ENCODE measurements at places on chromosomes 2 and 18.

- no peak for DNase-seq
Measured at GRCh38 chr2:180952082-180952481, 28.3 kb upstream of the UBE2E3 start.

DNA sequence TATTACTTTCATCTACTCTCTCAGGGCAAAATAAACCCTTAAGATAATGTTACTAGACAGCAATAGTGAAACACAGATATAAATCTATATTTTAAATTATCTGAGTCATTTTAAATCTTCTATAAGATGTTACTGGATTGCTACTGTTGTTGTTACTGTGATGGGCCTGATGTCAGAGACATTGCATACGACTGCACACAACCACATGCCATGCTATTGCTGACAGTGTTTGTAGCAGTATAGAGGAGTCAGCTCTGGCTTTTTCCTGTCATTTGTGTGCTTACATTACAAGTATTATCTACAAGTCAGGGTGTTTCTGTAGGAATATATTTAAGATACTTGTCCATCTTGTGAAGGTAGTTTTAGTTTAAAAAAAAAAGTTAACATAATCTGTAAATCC, 63.9 kb downstream of the CCDC148 start:
- DNase-seq, result no peak

DNA sequence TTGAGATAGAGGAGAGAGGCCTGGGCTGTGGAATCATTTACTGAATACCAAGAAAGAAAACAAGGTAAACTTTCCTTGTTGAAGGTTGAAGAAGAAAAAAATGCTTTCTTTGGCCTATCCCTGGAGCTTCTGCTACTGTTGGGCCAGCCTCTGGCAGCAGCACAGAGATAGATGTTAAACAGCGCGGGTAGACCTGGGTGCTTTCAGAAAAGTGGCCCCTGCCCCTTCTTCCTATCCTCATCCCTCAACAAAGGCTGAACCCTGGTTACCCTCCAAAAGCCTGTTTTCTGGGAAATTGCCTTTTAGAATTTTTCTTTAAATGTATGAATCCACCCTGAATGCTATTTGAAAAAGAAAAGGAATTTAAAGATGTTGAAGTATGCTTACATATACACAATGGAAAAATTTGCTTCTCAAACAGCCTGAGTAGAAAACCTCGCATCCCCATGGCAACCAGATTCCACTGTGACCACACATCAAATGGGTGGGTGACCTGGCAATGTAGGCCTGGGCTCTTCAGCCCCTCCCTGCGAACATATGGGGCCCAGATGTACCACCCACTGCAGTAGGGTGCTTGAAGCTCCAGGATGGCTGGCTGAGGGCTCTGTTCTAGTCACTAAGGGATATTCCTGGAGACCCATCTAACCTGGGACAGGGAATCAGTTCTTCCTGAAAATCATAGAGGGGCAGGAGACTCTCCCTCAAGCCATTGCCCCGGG, 23.4 kb upstream of the CHRNA1 start:
- no peak for DNase-seq

- DNase-seq, result no peak
Measured at GRCh38 chr18:57998461-57998860, 45.6 kb upstream of the NEDD4L start.

DNA sequence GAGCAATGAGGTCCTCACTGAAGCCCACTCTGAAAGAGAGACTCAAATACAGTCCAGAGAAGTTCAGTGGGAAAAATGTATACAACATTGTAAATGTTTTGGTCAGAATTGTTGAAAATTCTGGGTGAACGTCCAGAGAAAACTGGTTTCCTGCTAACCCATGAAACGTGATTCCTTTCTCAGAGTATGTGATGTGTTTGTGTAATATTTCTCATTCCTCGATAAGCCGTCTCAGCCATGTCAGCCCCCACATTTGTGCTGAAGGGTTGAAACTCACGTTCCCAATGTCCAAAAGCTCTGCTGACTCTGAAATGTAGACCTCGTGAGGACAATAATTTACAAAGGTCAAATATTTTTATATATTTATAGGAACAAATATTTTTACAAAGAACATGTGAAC, 51.6 kb downstream of the BMP10 start:
- no peak for DNase-seq

GRCh38 chr2:20542746-20543468, 96.0 kb downstream of the RHOB start:
- no peak for DNase-seq

- DNase-seq, result no peak
Measured at GRCh38 chr18:57668021-57668420, 46.4 kb upstream of the NARS1 start.

- DNase-seq, result no peak
Measured at GRCh38 chr2:194867328-194867727, 789.7 kb upstream of the SLC39A10 start.

DNA sequence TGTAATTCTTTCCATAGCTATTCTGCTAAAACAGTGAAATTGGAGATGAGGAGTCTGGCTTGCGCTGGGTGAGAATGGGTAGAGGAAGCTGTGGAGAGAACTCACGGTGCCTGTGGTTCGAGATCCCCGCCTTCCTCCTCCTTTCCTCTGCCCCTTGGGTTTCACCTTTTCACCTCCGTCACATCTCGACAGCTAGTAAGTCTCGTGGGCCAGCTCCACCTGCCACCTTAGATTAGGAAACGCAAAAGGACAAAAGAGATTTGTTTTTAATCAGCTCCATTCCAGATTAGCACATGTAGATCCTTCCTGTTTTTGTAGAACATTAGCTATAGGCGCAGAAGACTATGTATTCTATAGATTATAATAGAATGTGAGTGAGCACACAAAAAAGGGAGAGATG, 20.6 kb downstream of the TRIB2 start:
- no peak for DNase-seq

GRCh38 chr2:130785466-130786055, 30.2 kb downstream of the AMER3 start:
- DNase-seq, result no peak

GRCh38 chr2:20476950-20477349, 30.1 kb downstream of the RHOB start:
- DNase-seq, result no peak

GRCh38 chr18:3983351-3983969, 471.6 kb downstream of the DLGAP1 start:
- DNase-seq, result no peak

GRCh38 chr2:40131081-40131704, 320.7 kb downstream of the SLC8A1 start:
- DNase-seq, result no peak

DNA sequence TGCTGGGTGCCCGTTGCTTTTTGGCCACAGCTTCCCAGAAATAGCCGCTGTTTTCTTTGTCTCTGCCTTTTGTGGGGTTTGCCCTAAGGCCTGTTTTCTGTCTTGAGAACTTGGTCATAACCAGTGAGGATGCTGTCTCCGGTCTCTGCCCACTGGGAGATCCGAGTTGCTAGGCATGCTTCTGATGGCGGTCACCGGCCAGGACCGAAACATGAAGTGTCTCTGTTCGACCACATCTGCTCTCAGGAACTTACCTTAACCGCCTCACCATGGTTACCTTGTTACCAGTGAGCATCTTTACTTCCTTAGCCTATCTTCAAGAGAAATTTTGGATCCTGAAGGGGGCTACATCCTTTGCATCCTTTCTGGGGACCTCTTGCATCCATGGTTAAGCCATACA, 91.9 kb downstream of the RTP5 start:
- no peak for DNase-seq

- DNase-seq, result no peak
Measured at GRCh38 chr2:187299122-187299906, 148.7 kb downstream of the CALCRL start.

GRCh38 chr2:108611021-108611420, 76.8 kb downstream of the LIMS1 start:
- DNase-seq, result no peak

DNA sequence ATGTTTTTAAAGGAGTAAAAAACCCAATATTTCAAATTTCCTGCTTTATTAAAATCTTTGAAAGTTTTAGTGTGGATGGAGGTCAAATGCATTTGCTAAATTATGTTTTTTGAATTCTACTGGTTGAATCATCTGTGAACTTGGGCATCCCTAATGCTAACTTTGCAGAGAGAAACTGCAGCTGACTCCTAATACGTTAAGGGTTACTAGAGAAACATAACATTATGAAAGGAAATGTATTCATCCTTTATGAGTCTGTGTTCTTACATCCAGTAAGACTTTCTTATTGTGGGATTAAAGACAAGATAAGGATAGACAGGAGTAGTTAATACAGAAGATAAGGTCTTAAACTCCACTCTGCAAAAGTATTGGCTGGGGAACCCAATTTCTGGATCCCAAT, 140.6 kb downstream of the FAM124B start:
- DNase-seq, result no peak

DNA sequence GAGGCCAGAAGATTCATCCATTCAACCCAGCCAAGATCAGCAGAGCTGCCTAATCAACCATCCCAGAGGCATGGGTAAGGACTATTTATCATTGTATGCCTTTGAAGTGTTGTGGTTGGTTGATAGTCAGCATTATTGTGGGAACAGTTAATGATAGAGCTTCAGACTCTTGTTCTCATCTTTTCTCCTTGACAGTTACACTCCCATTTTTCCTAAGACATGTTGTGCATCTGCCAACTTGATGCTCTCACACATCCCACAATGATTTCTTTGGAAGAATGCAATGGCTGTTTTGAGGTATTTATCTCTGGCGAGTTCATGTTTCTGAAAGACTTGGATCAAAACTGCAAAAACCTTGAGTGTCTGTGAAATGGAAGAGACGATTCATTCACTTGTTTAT, 55.4 kb downstream of the FASTKD2 start:
- no peak for DNase-seq

- no peak for DNase-seq
Measured at GRCh38 chr2:107132070-107132469, 246.1 kb upstream of the ST6GAL2 start.

- no peak for DNase-seq
Measured at GRCh38 chr18:50287028-50287440, 458 bp downstream of the CXXC1 start.

DNA sequence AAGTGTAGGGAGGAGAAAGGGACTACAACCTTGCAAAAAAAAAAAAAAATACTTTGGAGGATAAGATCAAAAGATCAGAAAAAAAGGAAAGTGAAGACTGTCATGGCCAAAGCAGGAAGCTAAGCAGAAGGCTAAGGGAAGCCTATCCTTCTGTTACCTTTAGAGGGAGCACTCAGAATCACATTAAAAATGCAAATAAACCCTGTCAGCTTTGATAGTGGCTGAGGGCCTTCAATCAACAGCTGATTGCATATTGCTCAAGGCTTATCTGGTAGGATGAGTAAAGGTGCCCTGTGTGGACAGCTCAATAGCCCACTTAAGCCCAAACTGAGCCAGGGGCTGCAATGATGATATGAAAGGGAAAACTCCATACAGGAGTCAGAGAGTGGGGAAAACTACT, 1021.2 kb downstream of the LRP1B start:
- no peak for DNase-seq

- no peak for DNase-seq
Measured at GRCh38 chr2:235070063-235070706, 118.4 kb downstream of the SH3BP4 start.

DNA sequence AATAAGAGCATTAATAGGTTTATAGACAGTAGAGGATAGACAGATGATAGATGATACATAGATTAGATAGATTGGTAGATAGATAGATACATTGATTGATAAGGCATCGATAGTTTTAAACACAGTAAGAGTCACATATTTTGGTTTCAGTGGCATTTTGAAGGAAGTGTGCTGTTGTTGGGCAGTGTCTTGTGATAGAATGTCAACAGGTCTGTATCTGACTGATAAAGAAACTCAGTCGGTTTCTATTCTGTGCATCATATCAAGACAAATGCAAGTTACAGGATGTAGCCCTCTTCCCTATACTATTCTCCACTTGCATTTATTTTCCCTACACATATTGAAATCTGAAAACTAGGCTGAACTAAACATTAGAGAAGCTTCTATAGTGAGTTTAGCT, 1229.0 kb upstream of the ZEB2 start:
- no peak for DNase-seq

- DNase-seq, result no peak
Measured at GRCh38 chr2:43321446-43321845, 95.0 kb upstream of the ZFP36L2 start.

DNA sequence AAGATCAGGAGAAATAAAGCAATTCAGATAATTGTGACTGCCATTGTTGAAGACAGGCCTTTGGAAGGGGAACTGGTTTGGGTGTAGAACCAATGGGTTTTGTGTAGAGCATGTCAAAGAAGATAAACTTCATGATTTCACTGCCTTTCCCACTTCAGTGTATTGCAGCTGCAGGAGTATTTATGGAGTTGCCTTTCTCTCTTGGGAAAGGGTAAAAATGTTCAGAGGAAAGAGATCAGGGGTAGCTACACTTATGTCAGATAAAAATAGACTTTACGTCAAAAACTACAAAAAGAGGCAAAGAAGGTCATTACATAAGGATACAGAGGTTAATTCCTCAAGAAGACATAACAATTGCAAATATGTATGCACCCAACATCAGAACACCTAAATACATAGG, 249.4 kb downstream of the PLCL1 start:
- no peak for DNase-seq

GRCh38 chr2:46644690-46645385, 165.5 kb downstream of the TMEM247 start:
- DNase-seq, result no peak

DNA sequence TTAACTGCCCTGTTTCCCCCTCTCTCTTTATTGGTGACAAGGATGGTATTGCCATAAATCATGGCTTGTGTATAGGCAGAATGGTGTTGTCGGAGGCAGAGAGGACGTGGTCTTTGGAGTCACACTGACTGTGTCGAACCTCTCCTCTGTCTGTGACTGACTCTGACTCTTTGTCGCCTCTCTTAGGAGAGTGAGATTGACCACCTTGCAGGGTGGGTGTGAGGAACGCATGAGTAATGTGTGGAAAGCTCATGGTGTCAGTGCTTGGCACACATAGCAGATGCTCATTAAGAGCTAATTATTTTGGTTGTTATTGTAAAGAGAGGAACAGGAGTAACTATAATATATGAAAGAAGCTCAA, 145.6 kb downstream of the TTC27 start:
- DNase-seq, result no peak

- DNase-seq, result no peak
Measured at GRCh38 chr2:12895017-12895416, 178.3 kb downstream of the TRIB2 start.

GRCh38 chr2:33326100-33326499, 150.3 kb upstream of the RASGRP3 start:
- no peak for DNase-seq

DNA sequence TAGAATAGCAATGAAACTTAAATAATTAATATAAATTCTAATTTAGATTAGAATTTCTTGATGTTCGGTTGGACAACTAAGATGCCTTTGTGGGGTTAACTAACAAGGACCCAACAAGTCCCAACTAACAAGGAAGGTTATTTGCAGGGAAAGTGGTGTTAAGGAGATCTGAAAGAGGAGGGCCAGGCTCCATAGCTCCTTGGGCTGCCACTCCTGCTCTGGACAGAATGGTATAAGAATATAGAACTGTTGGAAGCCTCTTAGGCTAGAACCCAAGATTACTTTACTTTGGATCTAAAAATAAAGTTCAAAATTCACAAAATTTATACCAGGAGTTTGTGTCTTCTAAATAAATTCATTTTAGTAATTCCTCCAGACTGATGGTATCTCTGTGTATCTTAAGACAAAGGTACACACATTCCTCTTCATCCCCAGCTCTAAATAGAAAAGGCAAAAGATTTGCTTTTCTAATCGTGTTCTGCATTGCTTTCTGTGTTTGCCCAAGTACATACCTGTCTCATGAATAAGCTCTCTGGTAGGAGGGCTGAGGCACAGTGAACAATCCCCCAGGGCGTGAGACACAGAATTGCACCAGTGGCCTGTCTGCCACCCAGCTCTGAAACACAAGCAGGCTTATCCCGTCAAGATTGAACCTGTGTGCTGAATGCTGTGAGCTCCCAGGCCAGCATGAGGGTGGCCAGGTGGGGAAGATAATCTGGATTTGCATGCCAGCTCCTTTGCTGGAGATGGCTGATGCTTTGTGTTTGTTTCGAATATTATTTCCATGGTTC, 176.0 kb downstream of the ACKR3 start:
- DNase-seq, result peak; percentile 55
